ENCODE measurements at places on chromosomes 4 and X.
A peak's percentile ranks its signal among the peaks of the same experiment; 100 is the strongest.

GRCh38 chr4:159075531-159075932, 27.3 kb upstream of the RAPGEF2 start:
- no peak for DNase-seq

GRCh38 chr4:856225-856901, 30.4 kb upstream of the CPLX1 start:
- peak; percentile 17 for DNase-seq

- DNase-seq = no peak
These were observed 528 bp upstream of the SLC25A4 start for GRCh38 chr4:185142564-185142911.

DNA sequence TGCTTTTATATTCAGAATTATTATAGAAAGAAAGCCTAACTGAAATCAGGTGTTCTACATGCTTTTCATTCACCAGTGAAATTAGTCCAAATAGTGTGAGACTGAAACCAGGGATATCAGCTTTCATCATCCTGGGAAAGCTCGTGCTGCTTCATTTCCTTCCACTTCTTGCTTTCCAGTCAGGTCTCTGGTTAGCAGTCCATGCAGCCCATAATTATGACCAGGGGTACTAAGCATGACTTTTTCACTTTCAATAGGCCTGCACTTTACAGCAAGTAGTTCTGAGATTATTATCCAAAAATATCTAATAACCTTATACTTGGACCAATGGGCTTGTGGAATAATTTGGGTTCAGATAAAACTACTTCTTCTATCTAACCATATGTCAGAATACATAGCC, 673.2 kb upstream of the MAGEB2 start:
- DNase-seq = no peak

GRCh38 chrX:30283456-30284200, 25.6 kb downstream of the NR0B1 start:
- DNase-seq = no peak

DNA sequence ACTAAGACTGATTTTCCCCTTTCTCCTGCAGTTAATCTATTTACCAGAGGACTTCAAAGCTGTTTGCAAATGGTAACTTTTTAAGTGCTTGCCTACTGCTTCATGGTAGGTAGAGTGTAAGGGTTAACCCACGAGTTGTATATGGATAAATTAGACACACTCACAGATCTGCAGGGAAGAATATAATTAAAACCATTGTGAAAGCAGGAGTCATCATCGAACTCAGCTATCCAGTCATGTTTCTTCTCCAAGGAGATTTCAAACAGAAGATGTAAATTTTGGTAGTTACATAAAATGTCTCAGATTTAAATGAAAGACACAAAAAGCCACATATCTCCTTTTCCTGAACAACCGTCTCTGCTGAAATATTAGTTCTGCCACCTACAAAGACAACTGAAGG, 549 bp upstream of the XG start:
- no peak for DNase-seq
